ENCODE measurements at places on chromosomes 7 and 10. TPM values are rescaled to one million over a fixed set of nuclear protein-coding genes. Genes with fewer than 3 reads are reported as not detected.

DNA sequence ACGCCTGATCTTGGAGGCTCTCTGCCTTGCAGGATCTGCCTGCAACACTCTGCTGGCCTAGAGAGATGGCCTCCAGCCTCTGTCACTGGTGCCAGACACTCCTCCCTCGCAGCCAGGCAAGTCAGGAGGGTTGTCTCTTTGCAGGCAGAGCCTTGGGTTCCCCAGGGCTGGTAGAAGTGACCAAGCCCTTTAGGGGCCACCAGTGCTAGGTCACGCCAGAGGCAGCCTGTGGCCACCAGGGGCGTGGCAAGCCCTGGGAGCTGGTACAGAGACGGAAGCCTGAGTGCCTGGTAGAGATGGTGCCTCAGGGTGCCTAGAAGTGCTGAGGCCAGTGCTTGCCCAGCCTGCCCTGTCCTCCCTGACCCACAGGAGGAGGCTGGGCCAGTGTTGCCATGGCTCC lies 9.1 kb downstream of the ADCYAP1R1 start:
- DNase-seq, result no peak

SLC26A3 gene
- total RNA-seq, result not detected

DNA sequence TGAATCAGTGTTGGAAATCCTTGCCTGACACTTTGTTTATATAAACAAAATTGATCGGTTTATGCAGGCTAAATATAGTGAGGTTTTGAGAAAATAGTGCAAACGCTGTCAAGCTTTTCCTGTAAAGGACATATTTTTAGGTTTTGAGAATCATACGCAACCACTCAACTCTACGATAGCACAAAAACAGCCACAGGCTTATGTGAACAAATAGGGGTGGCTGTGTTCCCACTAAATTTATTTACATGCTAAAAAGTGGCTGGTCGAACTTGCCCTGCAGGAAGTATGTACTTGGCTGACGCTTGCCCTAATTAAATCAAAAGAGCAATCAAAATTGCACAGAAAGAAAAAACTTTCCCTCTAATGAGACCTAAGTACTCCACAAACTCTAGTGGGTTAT lies 234.7 kb upstream of the CACNA2D1 start:
- DNase-seq, result no peak

CFAP58 gene
- 0.98 TPM for total RNA-seq

PRKCQ gene
- total RNA-seq, result 0.08 TPM

DNA sequence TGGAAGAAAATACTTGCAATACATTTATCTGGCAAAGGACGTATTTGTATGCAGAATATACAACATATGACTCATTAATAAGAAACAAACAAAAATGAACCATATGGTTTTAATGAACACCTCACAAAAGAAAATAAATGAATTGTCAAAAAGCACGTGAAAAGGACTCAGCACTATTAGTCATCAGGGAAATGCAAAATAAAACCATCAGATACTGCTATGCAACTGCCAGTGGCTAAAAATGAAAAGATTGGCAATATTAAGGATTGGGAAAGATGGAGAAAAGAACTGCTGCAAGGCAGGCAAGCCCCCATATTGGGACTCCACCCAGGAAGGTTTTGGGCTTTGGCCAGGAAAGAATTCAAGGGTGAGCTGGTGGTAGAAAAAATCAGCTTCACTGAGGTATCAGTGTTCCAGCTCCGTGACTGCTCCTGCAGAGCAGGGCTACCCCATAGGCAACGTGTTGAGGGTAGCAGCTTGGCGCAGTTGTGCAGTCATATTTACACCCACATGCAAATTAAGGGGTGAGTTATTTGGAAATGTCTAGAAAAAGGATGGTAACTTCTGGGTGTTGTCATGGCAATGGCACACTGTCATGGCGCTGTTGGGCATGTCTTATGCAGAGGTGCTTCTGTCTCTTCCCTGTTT lies 72.7 kb downstream of the CUBN start:
- DNase-seq, result peak; percentile 93

CDK1 gene
- 82.9 TPM for total RNA-seq

GRCh38 chr7:5077740-5078139 lies 32.1 kb downstream of the RBAK start:
- peak; percentile 13 for DNase-seq

All from fibroblast of the aortic adventitia (primary cell).